ENCODE measurements at places on chromosomes 6 and 20. TPM values are rescaled to one million over a fixed set of nuclear protein-coding genes. Genes with fewer than 3 reads are reported as not detected.
A peak's percentile ranks its signal among the peaks of the same experiment; 100 is the strongest.

DEFB132 gene
- total RNA-seq = not detected

GRCh38 chr20:38810926-38811630, 5.6 kb downstream of the PPP1R16B start:
- no peak for DNase-seq

NOL4L gene
- 26.6 TPM for total RNA-seq

DNA sequence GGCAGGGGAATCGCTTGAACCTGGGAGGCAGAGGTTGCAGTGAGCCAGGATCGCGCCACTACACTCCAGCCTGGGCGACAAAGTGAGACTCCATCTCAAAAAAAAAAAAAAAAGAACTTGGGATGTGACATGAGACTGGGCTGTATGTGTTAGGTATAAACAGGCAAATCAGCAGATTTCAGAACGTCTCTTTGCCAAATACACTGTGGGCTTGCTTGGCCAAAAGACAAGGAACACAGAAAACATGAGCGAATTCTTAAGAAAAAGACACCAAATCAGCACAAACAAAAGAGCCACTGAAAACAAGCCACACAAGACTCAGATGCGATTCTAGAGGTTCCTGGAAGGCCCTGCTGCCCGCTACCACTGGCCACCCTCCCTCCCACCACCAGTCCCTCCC, 12.5 kb downstream of the ETV7 start:
- no peak for DNase-seq

RHAG gene
- 0.07 TPM for total RNA-seq

DNA sequence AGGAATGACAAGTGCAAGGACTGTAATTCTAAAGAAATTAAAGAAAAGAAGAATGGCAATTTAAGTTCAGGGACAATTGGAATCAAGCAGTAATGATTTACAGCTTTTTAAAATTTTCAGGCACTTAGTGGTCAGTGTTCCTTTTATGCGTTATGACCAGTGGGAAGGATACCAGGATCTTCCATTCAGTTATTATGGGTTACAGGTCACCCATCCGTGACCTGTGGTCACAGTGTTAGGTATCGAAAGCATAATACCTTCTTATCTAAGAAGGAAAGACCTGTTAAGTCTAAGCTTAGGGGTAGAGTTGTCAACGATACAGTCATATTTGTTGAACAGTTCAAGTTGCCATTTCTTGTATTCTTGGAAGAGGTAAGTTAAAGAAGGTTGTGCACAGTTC, 253.8 kb downstream of the LAMA2 start:
- no peak for DNase-seq

DNA sequence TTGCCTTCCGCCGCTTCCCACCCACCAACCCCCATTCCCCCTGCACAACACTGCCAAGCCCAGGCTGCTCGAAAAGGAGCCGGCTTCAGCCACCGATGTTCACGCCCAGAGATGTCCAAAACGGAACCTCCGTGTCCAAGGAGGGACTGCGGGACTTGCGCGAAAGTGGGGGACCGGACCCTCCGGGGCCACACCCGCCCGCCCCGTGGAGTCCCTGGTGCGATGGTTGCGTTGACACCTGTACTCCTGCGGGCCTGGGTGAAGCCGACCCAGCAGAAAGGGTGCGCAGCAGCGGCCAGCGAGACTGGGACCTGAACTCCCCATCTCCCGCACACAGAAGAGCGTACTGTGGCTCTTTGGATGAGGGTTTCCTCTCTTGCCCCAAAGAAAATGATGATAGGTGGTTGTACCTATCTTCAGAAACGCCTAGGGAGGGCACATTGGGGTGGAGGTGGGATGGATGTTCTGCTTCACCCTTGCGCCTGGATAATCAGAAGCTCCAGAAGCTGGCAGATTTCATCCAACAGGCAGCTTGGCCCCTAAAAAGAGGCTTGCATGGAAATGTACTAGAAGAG, 1.9 kb upstream of the VGLL2 start:
- no peak for DNase-seq

BHLHE23 gene
- 2.1 TPM for total RNA-seq

GRCh38 chr20:57479196-57479595, 45.7 kb downstream of the CTCFL start:
- DNase-seq = no peak

GRCh38 chr20:23318347-23318746, 32.2 kb upstream of the NXT1 start:
- no peak for DNase-seq

GRCh38 chr20:42857446-42857845, 332.3 kb downstream of the PTPRT start:
- DNase-seq = no peak

APOM gene
- 3.3 TPM for total RNA-seq

GRCh38 chr6:116314878-116315277, 35.1 kb upstream of the TSPYL1 start:
- DNase-seq = no peak

DNA sequence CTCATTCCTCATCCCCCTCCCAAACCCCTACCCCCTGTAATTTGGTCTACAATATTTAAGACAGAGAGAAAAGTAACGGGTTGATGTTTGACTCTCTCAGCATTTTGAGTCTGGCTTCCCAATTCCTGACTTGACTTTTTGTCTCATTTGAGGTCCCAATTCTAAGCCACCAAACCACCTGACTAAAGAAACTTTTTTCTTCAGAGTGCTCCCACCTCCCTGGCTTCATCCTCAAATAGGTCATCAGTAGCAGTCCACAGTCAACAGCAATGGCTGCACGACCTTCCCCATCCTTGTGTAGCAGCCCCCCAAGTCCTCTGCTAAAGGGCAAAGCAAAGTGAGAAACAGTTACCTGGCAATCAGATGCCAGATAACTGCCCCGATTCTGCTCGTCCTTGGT, 1.8 kb downstream of the PLEKHG1 start:
- DNase-seq = no peak

GRCh38 chr20:50194831-50195523, 4.3 kb downstream of the CEBPB start:
- DNase-seq = peak; percentile 50

All from H7 (cell line).